ENCODE measurements at places on chromosomes 3 and 15.

DNA sequence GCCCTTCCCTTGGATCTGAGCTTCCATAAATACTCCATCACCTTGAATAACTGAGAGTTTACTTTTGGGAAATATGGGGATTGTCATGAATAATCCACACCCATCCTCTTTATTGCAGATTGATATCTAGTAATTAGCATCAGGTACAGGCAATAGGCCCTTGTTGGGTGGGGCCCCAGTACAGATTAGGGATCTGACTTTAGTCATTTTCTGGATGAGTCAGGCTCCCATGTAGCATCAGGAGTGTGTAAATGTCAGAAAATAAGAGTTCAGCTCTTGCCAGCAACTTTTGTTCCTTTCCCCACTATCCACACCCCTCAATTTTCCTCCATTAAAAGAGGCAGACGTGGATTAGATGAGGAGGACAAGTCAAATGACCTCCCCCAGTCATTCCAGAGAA lies 17.7 kb upstream of the SNRK start:
- DNase-seq = no peak

GRCh38 chr15:78076231-78077052 lies 1.1 kb downstream of the TBC1D2B start:
- DNase-seq = no peak

DNA sequence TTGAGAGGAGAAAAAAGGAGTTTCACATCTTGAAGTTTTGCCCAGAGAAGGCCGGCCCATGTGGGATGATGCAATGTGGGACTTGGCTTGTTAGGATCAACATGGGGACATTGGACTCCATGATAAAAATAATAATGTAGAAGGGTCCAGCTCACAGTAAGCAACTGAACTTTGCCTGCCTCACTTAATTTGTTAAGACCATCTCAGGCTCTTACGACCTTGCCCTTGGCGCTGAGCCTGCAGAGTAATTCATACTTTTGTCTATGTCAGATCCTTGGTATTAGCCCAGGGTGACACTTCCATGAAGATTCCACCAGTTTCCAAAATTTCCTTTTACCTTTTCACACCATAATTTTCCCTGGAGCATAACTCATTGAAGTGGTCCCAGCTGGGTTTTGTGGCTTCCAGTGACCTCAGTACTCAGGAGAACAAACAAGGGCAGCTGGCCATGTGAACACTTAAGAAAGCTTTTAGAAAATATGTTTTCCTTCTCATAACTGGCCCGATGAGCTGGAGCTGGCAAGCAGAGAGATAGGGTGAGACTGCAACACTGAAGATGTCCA lies 315.4 kb upstream of the RASGRP1 start:
- no peak for DNase-seq

GRCh38 chr3:33957176-33957575 lies 158.7 kb downstream of the PDCD6IP start:
- no peak for DNase-seq

GRCh38 chr3:187763850-187764648 lies 18.8 kb upstream of the BCL6 start:
- DNase-seq = peak; percentile 93

DNA sequence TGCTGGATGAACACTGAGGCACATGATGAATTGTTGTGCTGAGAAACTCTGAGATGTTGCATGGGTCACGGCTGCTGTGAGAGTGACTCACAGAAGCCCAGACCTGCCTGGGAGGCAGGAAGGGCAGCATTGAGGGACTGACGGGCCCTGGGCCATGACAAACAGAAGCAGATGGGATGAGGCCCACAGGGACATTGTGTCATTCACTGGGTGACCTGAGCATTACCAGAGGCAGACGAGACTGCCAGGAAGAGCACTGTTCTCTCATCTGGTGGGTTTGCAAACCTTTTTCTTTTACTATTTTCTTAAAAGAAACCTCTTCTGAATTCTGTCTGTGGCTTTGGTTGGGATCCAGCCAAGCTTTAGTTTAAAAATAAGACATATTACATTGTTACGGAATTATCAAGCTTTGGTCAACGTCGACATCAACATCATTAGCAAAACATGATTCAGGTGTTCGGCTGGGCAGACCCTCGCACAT lies 67.8 kb downstream of the BDH1 start:
- no peak for DNase-seq

- no peak for DNase-seq
These were observed 13.7 kb downstream of the PDHB start for GRCh38 chr3:58419780-58420507.

GRCh38 chr15:57675481-57676181 lies 30.9 kb upstream of the POLR2M start:
- no peak for DNase-seq

DNA sequence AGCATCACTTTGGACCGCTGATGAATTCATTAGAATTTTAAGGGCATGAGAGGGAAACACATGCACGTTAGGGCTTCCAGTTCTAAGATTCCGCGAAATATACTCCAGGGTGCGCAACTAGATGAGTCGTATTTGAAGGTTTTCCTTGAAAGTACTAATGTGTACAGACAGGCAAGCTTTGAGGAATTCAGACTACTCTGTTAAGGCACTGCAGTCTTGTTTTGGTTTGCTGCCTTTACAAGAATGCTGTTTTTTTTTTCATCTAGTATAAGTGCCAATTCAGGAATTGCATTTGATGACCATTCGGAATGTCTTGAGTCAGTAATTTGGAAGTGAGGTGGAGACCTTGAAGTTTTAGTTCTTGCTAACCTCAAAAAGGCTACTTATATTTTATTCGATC lies 19.1 kb downstream of the TRNT1 start:
- DNase-seq = no peak

- no peak for DNase-seq
These were observed 214.5 kb downstream of the RPLP1 start for GRCh38 chr15:69666921-69667811.

DNA sequence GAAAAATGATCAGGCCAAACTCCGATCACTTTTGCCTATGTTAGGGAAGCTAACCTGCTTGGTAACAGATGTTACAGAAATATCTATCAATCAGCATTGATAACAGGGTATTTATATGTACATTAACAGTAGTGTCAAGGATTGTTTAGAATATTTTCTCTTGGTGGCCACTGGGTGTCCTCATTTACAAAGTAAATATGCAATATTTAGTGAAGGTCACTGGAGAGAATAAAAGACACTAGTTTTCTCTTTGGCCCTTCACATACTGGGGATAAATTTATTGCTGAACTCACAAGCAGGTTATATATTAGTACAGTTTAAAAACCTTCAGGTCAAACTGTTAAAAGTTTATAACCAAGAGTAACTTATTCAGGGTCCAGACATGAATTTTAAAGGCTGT lies 69.0 kb downstream of the TIGIT start:
- no peak for DNase-seq

DNA sequence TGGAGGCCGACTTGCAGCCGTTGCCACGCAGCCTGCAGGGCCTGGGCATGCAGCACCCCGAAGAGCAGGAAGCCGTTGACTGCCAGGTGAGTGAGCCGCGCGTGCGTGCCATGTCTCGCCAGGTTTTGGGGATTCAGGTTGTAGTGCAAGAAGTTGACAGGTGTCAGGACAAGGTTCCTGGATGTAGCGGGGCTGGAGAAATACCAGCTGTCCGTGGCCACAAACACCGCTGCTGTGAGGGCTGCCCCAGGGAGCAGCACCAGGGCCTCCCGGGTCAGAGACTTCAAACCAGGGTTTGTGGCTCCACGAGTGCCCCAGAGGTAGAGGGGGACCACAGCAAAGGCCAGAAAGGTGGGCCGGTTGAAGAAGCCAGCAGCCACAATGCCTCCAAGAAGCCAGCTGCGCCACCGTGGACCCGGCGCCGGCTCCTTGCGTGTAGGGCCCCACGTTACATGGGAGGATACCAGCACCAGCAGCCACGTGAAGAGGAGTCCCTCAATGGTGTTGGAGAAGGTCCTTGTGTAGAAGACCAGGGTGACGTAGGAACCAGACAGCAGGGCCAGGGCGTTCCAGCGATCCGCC lies 5.6 kb upstream of the NCBP2 start:
- DNase-seq = no peak

DNA sequence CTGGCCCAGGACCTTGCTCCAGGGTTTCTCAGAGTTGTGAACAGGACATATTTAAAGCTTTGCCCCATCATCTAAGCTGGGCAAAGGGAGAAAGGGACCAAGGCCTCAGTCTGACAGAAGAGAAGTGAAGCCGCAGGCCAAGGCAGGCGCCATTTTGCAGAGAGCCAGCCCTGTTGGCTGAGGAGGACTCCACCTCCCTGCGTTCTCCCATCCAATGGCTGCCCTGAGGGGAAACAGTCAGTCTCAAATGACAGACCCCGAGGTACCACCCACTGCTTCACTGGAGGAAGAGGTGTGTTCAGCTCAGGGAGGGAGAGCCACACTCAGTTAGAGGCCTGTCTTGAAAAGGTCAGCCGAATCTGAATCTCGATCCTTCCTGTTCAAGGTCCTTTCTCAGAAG lies 86.1 kb downstream of the ADAMTS17 start:
- DNase-seq = no peak

- DNase-seq = no peak
These were observed 635.8 kb downstream of the SQOR start for GRCh38 chr15:46270481-46271147.

DNA sequence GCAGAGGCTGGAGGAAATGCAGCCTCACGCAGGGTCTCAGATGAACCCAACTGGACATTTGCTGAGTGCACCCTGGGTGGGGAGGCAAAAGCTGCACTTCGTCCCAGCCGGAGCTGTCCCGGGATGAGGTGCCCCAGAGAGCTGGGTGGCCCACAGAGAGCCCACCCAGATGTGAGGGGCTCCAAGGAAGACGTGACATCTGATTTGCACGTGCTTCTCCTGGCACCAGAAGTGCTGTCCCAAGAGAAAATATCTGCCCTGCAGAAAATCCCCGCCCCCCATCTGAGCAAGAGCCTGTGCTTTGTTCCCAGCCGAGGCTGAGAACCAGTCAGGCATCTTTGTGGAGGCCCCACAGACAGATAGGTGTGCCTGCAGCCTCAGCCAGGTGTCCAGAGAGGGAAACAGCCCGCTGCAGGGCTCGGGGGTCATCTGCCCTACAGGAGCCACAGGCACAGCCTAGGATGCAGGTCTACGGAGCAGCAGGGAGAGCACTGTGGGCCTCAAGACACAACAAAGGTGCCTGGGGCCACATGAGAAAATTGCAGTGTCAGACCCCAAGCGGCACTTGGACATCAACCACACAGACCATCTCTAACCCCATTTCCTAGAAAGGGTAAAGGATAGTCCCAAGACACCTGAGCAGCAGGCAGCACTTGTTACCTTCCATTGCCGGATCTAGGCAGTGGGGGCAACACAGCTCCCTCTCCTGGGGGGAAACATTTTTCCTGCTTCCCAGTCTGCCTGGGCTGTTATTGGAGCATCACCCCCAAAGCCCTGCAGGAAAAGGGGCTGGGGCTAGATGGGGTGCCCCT lies 5.8 kb downstream of the TMIE start:
- no peak for DNase-seq

GRCh38 chr3:171190668-171191067 lies 164.1 kb upstream of the SLC2A2 start:
- no peak for DNase-seq

DNA sequence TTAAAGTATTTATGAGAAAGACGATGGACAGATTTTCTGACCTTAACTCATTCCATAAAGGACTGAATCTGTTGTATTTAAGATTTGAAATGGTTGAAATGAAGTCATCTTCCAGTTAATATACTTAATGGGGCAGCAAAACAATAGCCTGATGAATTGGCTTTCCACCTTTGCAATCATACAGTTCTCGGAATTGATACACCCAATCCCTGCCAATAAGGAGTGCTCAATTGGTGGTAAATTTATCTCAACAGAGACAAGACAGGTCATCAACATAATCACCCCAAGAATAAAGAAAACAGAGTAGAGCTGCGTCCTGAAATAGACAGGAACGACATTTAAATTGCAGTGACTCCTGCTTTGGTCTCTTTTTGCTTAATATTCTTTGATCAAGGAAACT lies 11.2 kb downstream of the ANXA2 start:
- DNase-seq = no peak

GRCh38 chr15:37733628-37734027 lies 200.8 kb upstream of the TMCO5A start:
- DNase-seq = no peak

DNA sequence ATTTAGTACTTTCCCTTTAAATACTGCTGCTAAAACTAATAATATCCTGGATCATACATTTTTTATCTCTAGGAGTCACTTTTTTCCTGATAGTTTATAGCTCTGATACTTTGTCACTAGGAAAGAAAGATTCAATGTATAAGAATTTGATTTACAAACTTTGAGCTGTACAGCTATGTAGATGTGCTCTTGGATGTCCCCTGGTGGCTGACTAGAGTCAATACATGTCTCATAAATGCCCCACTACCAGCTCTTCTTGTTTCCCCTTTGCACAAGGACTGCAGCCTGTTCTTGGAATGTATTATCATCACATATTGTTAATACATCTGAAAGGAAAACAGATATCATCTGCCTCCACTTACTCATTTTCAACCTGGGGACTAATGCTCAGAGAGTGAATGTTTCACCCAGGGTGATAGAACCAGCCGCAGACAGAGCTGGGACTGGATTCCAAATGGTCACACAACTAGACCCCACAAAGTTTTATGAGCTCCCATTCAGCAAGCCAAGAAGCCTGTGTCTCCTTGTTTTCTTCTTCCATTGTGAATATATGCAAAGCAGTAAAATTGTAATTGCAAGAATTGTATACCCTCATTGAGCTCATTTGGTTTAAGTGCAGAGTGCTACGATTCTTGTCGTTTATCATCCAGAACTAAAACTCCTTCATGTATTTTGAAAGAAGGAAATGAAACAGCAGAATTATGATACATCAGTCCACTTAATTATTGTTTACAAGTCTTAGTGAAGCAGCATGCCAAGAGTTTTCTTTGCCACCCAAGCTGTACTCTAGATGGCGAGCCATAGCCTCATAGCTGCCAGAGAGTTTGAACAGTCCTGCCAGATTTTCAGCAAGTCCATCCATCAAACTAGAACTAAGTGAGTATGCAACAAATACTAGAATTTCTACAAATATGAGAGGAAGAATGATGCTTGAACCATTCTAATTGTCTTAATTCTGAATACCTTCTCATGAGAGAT lies 261.6 kb upstream of the LMCD1 start:
- DNase-seq = peak; percentile 59

GRCh38 chr3:127857333-127857732 lies 35.0 kb upstream of the MGLL start:
- no peak for DNase-seq

GRCh38 chr15:25712961-25713355 lies 150.2 kb downstream of the ATP10A start:
- DNase-seq = no peak

GRCh38 chr3:113157408-113158030 lies 53.8 kb upstream of the BOC start:
- no peak for DNase-seq

DNA sequence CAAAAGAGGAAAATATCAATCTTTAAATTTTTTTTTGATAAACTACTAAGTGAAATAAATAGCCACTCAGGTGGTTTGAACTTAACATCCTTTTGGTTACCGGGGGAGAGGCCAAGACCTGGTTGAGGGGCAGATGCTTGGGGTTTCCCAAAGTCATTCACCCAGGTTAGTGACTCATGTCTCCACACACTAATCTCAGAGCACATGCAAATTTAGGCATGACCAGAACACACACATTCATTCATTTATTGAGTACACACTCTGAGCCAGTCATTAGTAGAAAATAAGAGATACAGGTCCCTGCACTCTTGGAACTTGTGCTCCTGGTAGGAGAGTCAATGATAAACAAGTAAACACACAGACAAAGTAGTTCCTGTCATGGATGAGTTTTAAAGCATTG lies 7.3 kb downstream of the ILDR1 start:
- DNase-seq = no peak

GRCh38 chr3:51024765-51025632 lies 350.3 kb downstream of the DOCK3 start:
- DNase-seq = no peak
